ENCODE measurements at places on chromosomes 2 and 18.

DNA sequence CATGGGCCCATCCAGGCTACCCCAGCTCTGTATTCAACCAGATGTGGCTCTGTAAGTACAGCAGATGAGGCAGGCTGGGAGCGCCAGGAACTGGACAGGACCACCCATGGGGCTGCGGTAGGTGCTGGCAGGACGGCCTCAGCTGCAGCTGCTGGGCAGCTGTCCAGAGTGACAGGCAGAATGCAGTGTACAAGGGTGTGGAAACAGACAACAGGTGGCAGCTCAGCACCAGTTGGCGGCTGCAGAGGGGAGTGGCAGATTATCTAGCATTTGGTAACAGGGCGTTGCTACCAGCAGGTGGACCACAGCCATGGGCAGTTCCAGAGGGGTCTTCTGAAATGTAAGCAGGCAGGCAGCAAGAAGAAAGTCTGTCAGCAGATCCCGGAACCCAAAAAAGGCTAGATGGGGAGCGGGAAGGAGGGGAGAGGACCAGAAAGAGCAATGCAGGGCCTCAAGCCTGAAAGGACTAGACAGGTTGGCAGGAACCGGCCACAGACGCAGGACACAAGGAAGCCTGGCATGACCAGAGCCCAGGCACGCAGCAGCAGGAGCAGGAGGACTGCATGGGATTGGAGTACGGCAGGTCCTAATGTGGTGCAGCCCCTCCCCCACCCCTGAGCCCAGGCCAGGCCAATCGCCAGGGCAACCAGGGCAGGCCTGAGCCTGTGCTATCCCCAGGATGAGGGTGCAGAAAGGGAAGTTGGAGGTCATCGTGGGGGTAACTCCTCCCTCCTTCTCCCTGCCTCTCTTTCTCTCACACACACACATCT, 24.7 kb downstream of the PKDCC start:
- DNase-seq = peak; percentile 97

GRCh38 chr18:8107426-8107825, 501.8 kb upstream of the RAB12 start:
- no peak for DNase-seq

DNA sequence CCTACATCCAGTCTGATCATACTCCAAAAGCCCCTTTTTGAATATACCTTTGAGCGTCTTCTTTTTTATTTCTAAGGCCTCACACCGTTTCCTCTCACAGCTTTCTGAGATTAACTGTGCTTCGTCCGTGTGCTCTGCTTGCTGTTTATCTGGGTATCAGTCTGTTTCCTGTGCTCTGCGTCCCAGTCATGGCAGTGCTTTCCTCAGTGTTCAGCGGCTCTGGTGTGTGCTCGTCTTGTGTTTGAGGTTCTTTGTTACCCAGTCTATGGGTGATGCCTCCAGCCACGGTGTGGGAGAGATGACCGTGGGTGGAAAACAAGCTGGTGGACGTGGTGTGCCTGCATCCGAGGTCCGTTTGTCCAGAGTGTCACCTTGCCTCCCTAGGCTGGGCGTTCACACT, 33.6 kb upstream of the BIN1 start:
- DNase-seq = no peak

DNA sequence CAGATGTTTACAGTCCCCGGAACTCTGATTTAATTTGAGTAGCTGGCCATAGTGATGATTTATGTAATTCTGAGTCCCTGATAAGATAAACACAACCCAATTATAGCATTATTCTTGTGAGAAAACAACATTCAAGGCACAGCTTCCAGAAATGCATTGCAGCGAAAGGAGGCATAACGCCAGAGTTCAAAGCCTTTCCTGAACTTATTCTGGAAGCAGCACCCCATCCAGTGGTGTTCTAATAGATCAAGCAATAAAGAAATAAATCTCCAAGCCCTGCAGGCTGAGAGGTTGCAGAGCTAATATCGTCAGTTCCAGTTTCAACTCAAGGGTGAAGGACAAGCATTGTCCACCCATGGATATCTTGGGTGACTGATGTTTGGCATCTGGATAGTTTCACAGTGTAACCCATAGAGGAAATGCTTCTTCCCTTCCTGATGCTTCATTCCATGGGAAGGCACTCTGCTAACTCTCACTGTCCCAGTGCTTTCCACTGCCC, 18.8 kb downstream of the CDH2 start:
- peak; percentile 29 for DNase-seq

GRCh38 chr2:223055140-223055539, 3.1 kb downstream of the KCNE4 start:
- DNase-seq = peak; percentile 97

DNA sequence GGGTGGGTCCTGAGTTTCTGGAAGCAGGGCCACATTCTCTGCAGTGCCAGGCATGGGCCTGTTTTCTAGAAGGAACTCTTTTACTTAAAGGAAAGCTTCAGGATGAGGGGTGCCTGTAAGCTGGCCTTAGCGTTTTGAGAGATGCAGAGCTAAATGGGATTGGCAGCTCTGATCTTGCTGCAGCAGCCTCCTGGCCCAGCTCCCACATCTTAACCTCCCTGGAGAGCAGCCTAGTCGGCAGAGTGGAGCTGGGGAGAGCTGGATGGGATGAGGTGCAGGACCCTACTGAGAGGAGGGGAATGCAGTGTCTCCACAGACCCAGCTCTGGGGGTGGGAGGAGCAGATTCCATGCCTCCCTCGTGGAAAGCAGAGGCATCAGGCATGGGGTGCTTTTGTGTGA, 52.0 kb downstream of the TMEM17 start:
- no peak for DNase-seq

GRCh38 chr2:203062126-203062525, 47.5 kb downstream of the NBEAL1 start:
- no peak for DNase-seq

DNA sequence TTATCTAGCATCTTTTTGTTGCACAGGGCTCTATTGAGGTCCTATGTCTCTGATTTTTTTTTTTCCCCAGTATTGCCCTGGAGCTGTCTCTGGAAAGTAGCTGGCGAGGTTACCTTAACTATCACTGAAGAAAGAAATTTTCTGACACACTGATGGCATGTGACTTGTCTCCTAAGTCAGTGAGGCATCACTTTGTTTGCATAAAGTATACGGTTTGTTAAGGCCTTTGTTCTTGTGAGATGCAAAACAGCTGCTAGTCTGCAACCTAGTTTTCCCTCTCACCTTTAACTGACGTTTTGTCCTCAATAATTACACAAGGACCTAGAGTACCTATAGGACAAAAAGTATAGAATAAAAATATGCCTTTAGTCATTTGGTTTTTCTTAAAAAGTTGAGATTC, 41.8 kb downstream of the UBXN4 start:
- no peak for DNase-seq

- DNase-seq = no peak
Observed at GRCh38 chr18:78822949-78823285, 156.7 kb upstream of the SALL3 start.

- no peak for DNase-seq
Observed at GRCh38 chr18:61107113-61107512, 226.1 kb upstream of the CDH20 start.

DNA sequence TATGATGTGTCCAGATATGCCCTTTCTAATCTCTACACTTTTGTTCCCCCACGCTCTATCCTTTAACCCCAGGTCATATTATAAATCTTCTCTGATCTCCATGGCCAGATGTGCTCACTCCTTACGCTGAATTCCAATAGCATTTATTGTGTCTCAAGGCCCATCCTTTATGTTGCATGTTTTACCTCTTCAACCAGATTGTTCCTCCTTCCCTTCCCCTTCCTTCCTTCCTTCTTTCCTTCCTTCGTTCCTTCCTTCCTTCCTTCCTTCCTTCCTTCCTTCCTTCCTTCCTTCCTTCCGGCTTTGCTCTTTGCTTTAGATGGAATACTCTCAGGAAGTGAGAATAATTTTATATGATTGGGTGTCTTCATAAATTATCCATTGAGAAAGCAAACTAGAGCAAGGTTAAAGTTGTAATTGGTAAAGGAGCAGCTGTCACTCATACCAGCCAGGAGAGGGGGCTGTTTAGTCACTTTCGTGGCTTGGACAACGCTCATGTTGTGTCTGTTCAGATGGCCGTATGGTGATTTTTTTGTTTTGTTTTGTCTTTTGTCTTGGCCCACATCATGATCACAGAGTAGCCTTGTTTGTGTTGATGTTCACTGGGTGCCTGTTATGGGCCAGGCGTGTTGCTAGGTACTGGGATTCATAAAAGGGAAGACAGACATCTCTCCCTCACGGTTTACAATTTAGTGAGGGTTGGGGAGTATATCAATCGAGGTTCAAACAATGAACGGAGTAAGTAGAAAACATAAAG, 68.0 kb downstream of the DAW1 start:
- peak; percentile 50 for DNase-seq

GRCh38 chr18:44495151-44495550, 185.5 kb upstream of the SETBP1 start:
- DNase-seq = no peak

DNA sequence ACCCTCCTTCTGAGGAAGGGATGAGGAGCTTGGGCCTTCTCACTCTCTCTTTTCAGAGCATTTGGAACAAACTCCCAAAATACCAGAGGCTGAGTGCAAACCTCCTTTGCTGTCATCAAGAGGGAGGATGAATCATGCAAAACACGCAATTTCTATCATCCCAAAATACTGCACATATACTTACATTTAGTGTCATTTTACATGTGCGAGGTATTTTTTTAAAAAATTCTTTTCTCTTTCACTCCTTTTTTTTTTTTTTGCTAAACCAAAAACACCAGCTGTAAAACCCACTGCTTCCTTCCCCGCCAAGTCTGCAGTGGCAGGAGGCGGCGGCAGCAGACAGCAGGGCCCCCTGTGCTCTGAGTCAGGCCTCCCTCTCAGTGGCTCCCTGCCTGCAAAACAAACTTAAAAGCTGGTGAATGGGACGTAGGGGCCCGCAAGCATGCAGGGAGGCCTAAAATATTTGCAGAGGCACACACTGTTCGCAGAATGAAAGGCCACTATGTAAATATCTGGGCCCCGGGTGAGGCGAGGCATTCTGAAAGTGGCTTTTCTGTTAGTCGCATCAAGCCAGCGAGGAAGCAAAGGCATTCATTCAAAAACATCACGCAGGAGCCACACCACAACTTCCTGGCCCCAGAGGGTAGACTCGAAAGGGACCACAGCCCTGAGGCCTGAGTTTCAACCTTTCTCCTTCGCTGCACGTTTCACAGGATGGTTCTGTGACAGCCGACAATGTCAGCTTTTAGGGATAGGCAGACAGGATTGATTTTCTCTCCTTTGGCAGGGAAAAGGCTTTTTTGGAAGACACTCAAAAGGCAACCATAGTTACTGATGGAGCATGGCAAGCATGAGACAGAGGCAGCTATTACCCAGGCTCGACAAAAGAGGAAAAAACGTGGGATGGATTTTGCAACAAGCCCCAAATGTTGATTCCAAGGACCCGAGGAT, 73.4 kb downstream of the ACTR2 start:
- peak; percentile 81 for DNase-seq

DNA sequence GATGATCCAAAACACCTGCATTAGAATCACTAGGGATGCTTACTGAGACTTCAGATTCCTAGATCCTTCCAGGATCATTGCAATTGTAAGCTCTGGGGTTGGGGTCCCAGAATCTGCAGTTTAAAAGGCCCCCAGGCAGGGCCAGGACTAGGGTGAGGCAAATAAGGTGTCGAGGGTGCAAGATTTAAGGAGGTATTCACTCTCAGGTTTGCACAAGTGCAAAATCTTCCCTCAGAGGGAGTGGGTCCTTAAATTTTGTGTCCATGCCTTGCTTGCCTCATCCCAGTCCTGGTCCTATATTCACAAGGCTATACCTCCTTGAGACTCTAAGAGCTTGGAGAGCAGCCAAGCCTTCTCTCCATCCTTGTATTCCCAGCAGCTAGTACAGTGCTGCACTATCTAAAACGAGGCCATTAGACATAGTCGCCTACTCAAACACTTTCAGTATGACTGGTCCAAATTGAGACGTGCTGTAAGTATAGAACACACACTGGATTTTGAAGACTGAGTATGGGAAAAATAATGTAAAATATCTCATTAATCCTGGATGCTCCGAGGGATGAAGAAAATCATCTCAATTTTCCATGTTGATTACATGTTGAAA, 31.6 kb upstream of the MREG start:
- no peak for DNase-seq

- peak; percentile 38 for DNase-seq
Observed at GRCh38 chr2:222703886-222704285, 32.4 kb downstream of the MOGAT1 start.

GRCh38 chr18:46134920-46135675, 30.9 kb downstream of the HAUS1 start:
- DNase-seq = no peak

GRCh38 chr2:31270131-31270530, 36.2 kb downstream of the EHD3 start:
- DNase-seq = no peak

GRCh38 chr2:112906276-112906675, 4.7 kb upstream of the IL37 start:
- no peak for DNase-seq

DNA sequence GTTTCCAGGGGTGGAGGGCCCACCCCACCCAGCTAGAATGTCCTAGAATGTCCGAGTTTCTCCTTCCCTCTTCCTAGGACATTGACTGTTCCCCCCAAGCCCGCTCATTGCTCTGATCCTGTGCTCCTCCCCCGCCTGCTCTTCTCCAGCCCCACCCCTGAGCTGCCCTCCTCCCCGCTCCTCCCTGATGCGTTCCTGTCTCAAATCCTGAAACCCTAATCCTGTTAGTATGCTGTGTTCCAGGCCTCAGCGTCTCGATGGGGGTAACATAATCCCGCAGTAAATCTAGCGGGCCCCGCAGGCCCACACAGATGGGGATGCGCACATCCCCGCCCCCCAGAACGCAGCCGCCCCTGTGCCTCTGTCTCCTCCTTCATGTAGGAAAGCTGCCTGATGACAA, 51.3 kb downstream of the NRP2 start:
- DNase-seq = no peak

- DNase-seq = no peak
Observed at GRCh38 chr2:173999272-173999671, 34.1 kb upstream of the SP3 start.

- peak; percentile 50 for DNase-seq
Observed at GRCh38 chr18:574865-575645, 5.1 kb upstream of the CETN1 start.

DNA sequence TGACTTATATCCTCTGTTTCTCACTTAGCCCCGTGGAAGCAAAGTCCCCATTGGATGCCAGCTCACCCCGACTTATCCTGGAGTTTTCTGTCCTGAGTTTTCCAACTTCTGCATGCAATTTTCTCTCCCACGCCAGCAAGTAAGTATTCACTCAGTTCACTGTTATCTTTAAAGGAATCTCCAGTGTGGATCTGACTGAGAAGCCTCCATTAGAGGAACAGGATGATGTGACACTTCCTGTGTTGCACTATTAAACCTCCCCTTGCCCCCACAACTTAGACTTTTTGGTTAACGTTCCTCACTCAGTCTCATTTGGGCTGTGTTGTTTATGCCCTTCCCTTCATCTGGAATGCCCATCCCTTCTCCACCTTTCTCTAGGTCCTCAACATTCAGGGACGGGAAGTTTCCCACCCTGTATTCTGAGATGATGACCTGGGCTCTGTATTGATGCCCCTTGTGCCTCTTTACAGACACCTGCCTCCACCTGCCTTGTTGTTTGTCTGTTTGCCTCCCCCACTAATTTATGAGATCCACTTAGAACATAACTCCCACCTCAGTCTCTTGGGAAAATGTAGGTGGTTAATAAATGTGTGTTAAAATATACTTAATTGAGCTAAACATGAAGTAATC, 536.1 kb upstream of the RAB6C start:
- no peak for DNase-seq

GRCh38 chr2:29628862-29629261, 292.5 kb downstream of the ALK start:
- no peak for DNase-seq
